ENCODE measurements at places on chromosomes 6 and 20. TPM values are rescaled to one million over a fixed set of nuclear protein-coding genes. Genes with fewer than 3 reads are reported as not detected.

Gene KCNS1
- not detected for total RNA-seq

Gene VNN1
- total RNA-seq: 0.73 TPM

Gene HAO1
- total RNA-seq: not detected

Gene GTSF1L
- not detected for total RNA-seq

Gene GPR63
- total RNA-seq: 0.96 TPM

Gene CLVS2
- not detected for total RNA-seq

Gene RALGAPB
- 53.6 TPM for total RNA-seq

Gene TBXT
- not detected for total RNA-seq

Gene FAM162B
- 9.5 TPM for total RNA-seq

Gene RIPPLY2
- not detected for total RNA-seq

Gene BPI
- 0.22 TPM for total RNA-seq

- H3K4me1 ChIP-seq: peaks cover 24% of the 10 kb centered on the region
- no peaks in the 10 kb centered on the region for H3K36me3 ChIP-seq
- H3K27me3 ChIP-seq: no peaks in the 10 kb centered on the region
- no peak overlapping the region for H3K27ac ChIP-seq
- no peak overlapping the region for H3K4me3 ChIP-seq
- no peak for DNase-seq
Measured at GRCh38 chr6:124986164-124986563, 23.9 kb downstream of the RNF217 start.

- H3K4me1 ChIP-seq: no peaks in the 10 kb centered on the region
- no peak overlapping the region for H3K27ac ChIP-seq
- peak; percentile 17 for DNase-seq
- H3K36me3 ChIP-seq: no peaks in the 10 kb centered on the region
- H3K4me3 ChIP-seq: no peak overlapping the region
Measured at GRCh38 chr6:6890400-6890858, 217.3 kb upstream of the RREB1 start.

GRCh38 chr6:27312950-27313271, 838 bp upstream of the POM121L2 start:
- no peak overlapping the region for H3K4me3 ChIP-seq
- H3K27me3 ChIP-seq: peaks cover 11% of the 10 kb centered on the region
- peaks cover 7% of the 10 kb centered on the region for H3K4me1 ChIP-seq
- no peak overlapping the region for H3K27ac ChIP-seq

DNA sequence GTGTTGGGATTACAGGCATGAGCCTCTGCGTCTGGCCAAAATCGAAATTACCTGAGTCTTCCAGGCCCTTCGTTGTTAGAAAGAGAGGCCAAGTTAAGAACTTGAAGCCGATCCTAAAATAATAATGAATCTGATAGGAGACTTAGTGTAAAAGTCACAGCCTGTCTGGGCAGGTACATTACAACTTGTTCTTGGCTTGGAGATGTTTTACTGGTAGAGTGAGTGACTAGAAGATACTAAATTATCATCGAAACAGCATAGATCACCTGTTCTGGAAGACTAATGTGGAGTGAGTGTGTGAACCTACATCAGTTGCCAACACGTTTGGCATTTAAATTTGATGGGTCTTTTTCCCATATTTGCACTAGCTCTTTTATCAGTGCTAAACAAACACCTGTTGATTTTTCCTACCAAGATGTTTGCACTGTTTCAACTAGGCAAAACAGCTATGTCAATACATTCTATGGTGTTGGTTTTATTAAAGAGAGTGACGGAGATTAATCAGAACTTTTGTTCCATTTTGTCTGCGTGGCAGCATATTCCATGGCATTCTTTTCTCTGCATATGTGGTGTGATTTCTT, 4.6 kb upstream of the TMEM217 start:
- no peak overlapping the region for H3K27ac ChIP-seq
- no peaks in the 10 kb centered on the region for H3K27me3 ChIP-seq
- DNase-seq: no peak
- peaks cover 13% of the 10 kb centered on the region for H3K4me1 ChIP-seq
- no peak overlapping the region for H3K4me3 ChIP-seq

DNA sequence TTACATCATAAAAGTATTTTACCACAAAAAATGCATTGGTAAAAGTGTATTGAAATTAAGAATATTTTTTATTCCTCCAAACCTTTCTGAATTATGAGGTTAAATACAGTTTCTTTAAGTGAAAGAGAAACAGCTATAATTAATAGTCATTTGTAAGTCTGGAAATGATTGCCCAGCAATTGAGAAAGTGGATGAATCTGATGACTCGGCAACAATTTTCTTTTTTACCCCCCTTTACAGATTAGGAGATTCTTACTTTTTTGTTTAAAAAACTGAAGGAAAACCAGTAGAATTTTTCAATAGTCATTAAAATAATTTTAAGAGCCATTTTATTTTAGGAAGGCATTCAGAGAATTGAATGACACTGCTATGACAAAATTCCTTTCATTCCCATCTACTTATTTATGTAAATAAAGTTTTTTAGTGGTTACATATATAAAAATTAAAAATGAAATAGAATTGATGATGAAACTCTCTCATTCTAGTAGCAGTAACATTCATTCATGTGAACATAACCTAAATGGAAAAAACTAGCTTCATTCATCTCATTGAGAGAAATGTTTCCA, 169.6 kb upstream of the PRND start:
- H3K4me1 ChIP-seq: no peaks in the 10 kb centered on the region
- H3K36me3 ChIP-seq: no peaks in the 10 kb centered on the region
- no peak overlapping the region for H3K27ac ChIP-seq

GRCh38 chr6:112938650-112939049, 591.5 kb downstream of the RFPL4B start:
- H3K4me1 ChIP-seq: peaks cover 22% of the 10 kb centered on the region
- H3K4me3 ChIP-seq: no peak overlapping the region
- H3K27ac ChIP-seq: no peak overlapping the region
- no peaks in the 10 kb centered on the region for H3K36me3 ChIP-seq

- no peaks in the 10 kb centered on the region for H3K4me1 ChIP-seq
- no peak for DNase-seq
- H3K27ac ChIP-seq: no peak overlapping the region
- no peaks in the 10 kb centered on the region for H3K27me3 ChIP-seq
Measured at GRCh38 chr20:56322681-56323080, 36.1 kb upstream of the FAM210B start.

DNA sequence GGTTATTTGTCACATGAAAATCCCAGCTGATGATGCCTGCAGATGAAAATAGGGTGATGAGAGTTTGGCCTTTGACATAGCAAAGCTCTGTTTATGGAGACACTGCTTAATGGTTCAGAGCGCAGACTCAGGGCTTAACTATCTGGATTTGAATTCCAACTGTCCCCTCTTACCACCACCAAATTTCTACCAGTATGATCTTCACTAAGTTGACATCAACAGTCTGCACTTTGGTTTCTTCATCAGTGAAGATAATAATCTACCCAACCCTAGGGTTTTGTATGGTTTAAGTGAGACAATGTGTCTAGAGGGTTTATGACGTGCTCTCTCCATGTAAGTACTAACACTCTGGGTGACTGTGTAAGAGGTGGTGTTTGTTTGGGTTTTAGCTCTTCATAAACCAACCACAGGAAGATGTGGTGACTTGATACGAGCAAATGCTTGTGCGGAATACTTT, 151.4 kb upstream of the TNFAIP3 start:
- H3K4me3 ChIP-seq: no peak overlapping the region
- H3K27me3 ChIP-seq: no peaks in the 10 kb centered on the region
- no peak for DNase-seq
- H3K36me3 ChIP-seq: no peaks in the 10 kb centered on the region
- H3K27ac ChIP-seq: no peak overlapping the region

- DNase-seq: no peak
- no peak overlapping the region for H3K4me3 ChIP-seq
- H3K4me1 ChIP-seq: no peaks in the 10 kb centered on the region
- H3K27ac ChIP-seq: no peak overlapping the region
Measured at GRCh38 chr6:139392794-139393193, 18.3 kb upstream of the CITED2 start.

DNA sequence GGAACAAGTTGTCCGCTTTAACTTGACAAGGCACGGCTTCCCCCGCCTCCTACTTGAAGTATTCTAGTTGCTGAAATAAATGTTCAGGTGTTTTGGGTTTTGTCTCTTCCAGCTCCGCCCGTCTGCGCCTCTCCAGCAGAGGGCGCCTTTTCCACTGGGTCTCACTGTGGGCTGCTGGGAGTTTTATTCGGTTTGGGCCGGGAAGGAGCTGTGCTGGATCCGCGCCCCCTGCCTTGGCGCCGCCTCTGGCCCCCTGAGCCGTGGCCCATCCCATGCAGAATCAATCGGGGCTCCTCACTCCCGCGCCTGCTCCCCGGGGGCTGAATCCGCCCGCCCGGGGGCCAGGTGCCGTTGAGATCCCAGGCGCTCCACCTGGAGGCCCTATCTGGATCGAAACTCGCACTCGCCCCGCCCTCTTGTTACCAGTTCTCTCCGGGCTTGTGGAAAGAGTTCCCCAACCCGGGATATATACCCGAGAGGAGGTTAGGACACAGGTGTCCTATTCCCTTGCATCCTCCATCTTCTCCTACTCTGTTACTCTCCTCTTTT, 51.0 kb upstream of the TCF21 start:
- no peaks in the 10 kb centered on the region for H3K36me3 ChIP-seq
- no peak overlapping the region for H3K27ac ChIP-seq
- peak; percentile 74 for DNase-seq
- peak overlapping the region; percentile 17 for H3K4me3 ChIP-seq
- no peaks in the 10 kb centered on the region for H3K27me3 ChIP-seq

- peak; percentile 93 for DNase-seq
- H3K4me3 ChIP-seq: no peak overlapping the region
- H3K27me3 ChIP-seq: no peaks in the 10 kb centered on the region
- H3K4me1 ChIP-seq: peaks cover 6% of the 10 kb centered on the region
- H3K27ac ChIP-seq: no peak overlapping the region
- no peaks in the 10 kb centered on the region for H3K36me3 ChIP-seq
Measured at GRCh38 chr20:32982617-32983458, 21.4 kb downstream of the SUN5 start.

- H3K27me3 ChIP-seq: no peaks in the 10 kb centered on the region
- no peaks in the 10 kb centered on the region for H3K36me3 ChIP-seq
- H3K4me1 ChIP-seq: peaks cover 37% of the 10 kb centered on the region
Measured at GRCh38 chr20:49937027-49937929, 1.1 kb downstream of the RNF114 start.

- no peaks in the 10 kb centered on the region for H3K4me1 ChIP-seq
- H3K27me3 ChIP-seq: no peaks in the 10 kb centered on the region
- no peak overlapping the region for H3K4me3 ChIP-seq
- no peak overlapping the region for H3K27ac ChIP-seq
Measured at GRCh38 chr6:41021832-41022231, 17.2 kb downstream of the UNC5CL start.

DNA sequence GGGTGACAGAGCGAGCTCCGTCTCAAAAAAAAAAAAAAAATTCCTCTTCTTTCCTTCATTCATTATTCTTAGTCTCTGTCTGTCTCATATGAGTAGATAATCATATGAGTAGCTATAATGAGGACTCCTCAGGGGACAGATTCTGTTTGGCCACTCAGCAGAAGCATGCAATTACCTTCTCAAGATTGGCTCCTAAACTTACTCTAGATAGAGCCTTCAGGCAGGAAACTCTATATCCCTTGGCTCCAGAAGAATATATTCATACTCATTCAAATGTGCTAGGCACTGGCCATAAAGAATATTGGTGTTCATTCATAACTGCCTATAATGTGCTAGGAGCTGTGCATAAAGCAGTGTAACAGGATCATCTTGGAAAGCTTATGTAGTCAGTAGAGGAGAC, 2.2 kb upstream of the ACAT2 start:
- no peak overlapping the region for H3K27ac ChIP-seq
- DNase-seq: no peak
- peaks cover 21% of the 10 kb centered on the region for H3K4me1 ChIP-seq
- peaks cover 20% of the 10 kb centered on the region for H3K36me3 ChIP-seq
- no peaks in the 10 kb centered on the region for H3K27me3 ChIP-seq

- no peak overlapping the region for H3K4me3 ChIP-seq
- H3K27ac ChIP-seq: no peak overlapping the region
- H3K27me3 ChIP-seq: no peaks in the 10 kb centered on the region
- no peak for DNase-seq
- H3K4me1 ChIP-seq: peaks cover 4% of the 10 kb centered on the region
Measured at GRCh38 chr6:26186652-26187051, 99.4 kb downstream of the HFE start.

DNA sequence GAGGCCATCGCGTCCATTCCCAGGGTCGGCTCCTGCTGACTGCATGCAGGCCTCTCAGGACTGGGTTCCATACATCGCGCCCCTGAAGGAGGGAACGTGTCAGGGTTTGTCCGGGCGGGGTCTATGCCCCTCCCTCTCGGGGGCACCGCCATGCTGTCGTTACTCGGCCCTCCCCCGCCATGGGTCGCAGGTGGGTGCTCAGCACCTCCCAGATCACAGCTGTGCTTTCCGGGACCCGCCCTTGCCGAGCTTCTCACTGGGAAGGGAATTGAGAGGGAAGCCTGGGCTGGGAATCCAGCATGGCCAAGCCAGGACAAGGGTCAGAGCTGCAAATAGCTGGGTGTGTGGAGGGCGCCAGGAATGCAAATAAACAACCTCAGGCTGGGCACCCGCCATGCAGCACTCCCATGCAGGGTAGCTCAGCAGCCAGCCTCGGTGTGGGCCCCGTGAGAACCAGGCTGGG, at the start of gene FRMD1:
FRMD1 (minus strand) TSS at position 270 of the 463 bp plus-strand sequence; CDS start at position 152, 118 bp downstream.
- H3K27me3 ChIP-seq: no peaks in the 10 kb centered on the region
- no peaks in the 10 kb centered on the region for H3K36me3 ChIP-seq
- DNase-seq: no peak
- no peak within 1 kb of the TSS for H3K4me3 ChIP-seq
- H3K4me1 ChIP-seq: no peaks in the 10 kb centered on the region
- no peak within 1 kb of the TSS for H3K27ac ChIP-seq

- no peaks in the 10 kb centered on the region for H3K36me3 ChIP-seq
- H3K4me1 ChIP-seq: no peaks in the 10 kb centered on the region
- H3K27me3 ChIP-seq: no peaks in the 10 kb centered on the region
- H3K4me3 ChIP-seq: no peak overlapping the region
- H3K27ac ChIP-seq: no peak overlapping the region
Measured at GRCh38 chr6:20242397-20242796, 30.1 kb upstream of the MBOAT1 start.

DNA sequence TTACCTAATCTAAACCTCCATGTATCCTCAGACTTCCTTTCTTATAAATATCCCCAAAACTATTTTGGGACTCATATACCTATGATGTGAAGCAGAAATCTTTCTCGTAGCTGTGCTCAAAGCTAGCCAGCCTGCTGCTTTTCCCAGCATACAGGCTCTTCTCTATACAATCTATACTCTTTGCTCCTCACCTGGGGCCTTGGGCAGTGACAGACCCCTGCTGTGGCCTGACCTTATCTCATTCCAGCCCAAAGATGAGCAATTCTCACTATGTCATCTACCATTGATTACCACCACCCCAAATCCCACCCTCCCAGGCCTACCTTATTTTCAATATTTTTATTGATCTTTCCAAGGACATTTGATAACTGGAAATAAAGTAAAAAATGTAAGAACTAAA, 83.2 kb upstream of the FBXL4 start:
- no peak for DNase-seq
- no peak overlapping the region for H3K4me3 ChIP-seq
- H3K36me3 ChIP-seq: no peaks in the 10 kb centered on the region
- H3K4me1 ChIP-seq: no peaks in the 10 kb centered on the region

DNA sequence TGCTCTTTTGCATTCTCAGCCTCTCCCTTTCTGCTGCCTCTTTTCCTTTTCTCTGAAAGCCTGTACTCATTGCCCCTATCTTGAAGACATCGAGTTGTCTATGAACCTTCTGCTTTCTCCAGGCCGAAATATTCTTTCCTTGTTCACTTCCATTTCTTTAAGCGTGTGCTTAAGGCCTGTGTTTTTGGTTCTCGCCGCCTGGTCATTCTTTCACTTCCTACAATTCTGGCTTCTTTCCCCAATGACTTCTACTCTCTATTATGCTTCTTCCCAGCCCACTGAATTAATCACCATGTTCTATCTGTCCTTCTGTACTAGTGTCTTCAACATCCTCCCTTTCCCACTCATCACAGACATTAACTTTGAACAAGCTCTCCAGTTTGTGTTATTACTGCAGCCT, 69.6 kb downstream of the C6orf52 start:
- no peaks in the 10 kb centered on the region for H3K4me1 ChIP-seq
- no peak for DNase-seq
- no peak overlapping the region for H3K27ac ChIP-seq
